ENCODE measurements at places on chromosomes 2 and 18. TPM values are rescaled to one million over a fixed set of nuclear protein-coding genes. Genes with fewer than 3 reads are reported as not detected.

GRCh38 chr18:71431689-71432088, 1112.5 kb downstream of the CBLN2 start:
- H3K27me3 ChIP-seq: no peaks in the 10 kb centered on the region
- H3K36me3 ChIP-seq: no peaks in the 10 kb centered on the region
- no peak overlapping the region for H3K4me3 ChIP-seq
- H3K27ac ChIP-seq: no peak overlapping the region

GRCh38 chr18:71398531-71398930, 1109.7 kb downstream of the SOCS6 start:
- no peaks in the 10 kb centered on the region for H3K27me3 ChIP-seq
- H3K36me3 ChIP-seq: no peaks in the 10 kb centered on the region
- H3K4me1 ChIP-seq: no peaks in the 10 kb centered on the region
- H3K4me3 ChIP-seq: no peak overlapping the region
- no peak overlapping the region for H3K27ac ChIP-seq

DNA sequence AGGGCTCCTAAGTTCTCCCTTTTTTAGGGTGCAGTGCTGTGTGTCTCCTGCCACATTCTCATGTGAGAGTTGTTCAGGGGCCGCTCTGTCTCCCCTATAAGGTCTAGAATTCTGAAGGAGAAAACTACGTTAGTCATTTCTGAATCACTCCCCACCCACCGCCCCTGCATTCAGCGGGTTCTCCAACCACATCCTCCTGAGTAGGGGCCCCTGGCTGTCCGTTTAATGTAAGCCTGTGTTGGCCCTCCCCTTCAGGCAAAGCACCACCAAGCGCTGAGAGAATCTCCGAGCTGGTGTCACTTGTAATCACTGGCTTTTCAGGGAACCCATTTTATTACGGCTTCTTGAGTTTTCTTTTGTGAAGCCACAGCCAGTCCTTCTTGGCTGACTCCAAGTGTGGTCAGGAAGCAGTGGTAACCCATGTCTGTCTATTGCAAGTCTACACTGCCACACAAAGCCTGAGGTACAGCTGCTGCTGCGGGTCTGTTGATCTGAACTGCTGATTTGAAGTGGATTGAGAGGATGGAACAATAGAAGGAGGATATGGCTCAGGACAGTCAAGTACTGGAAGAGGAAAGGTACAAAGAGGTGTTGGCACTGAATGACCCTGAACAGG, 16.9 kb downstream of the LCT start:
- no peak overlapping the region for H3K27ac ChIP-seq
- no peak overlapping the region for H3K4me3 ChIP-seq
- H3K4me1 ChIP-seq: no peaks in the 10 kb centered on the region
- H3K36me3 ChIP-seq: no peaks in the 10 kb centered on the region

- no peaks in the 10 kb centered on the region for H3K36me3 ChIP-seq
- no peak overlapping the region for H3K4me3 ChIP-seq
- no peaks in the 10 kb centered on the region for H3K27me3 ChIP-seq
- no peak for DNase-seq
- H3K27ac ChIP-seq: no peak overlapping the region
Measured at GRCh38 chr2:197266477-197266876, 44.1 kb downstream of the ANKRD44 start.

GNAL gene
- 4.6 TPM for total RNA-seq
